ENCODE measurements at places on chromosomes 3 and 15. TPM values are rescaled to one million over a fixed set of nuclear protein-coding genes. Genes with fewer than 3 reads are reported as not detected.

- DNase-seq: no peak
Observed at GRCh38 chr3:124839896-124840295, 47.3 kb downstream of the ITGB5 start.

GRCh38 chr3:153032891-153033290, 129.1 kb upstream of the RAP2B start:
- DNase-seq: no peak

DNA sequence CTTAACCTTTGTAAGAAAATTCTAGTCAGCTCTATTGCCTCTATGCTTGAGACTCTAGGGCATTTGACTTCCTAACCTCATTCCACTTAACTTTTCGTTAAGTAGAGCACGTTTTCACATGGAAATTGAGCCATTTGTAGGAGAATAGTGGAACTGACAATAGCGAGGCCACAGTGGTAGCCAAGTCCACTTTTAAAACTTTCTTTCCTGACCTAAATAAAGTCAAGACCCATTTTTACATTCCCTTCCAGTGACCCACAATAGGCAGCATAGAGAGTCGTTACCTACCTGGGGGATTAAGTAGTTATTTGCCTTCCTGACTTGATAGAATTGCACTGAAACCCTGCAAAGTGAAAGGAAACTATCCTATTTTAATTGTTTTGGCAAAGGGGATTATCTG, 386.0 kb upstream of the NECTIN3 start:
- DNase-seq: no peak

DNA sequence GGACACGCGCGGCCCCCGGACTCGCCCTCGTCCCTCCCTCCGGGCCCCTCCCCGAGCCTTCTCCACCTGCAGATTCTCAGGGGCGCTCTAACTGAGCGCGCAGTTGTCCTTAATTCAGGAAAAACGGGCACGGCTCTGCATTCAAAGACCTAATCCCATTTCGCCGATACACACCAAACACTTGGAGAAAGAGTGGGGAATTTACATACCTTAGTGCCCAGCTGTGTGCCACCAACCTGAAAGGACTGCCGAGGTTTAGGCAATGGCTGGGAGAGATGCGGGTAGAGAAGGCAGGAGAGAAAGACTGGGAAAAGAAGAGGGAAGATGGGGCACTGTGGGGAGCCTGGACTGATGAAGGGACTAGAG, 21.8 kb downstream of the IGDCC3 start:
- no peak for DNase-seq

GRCh38 chr15:101087172-101087769, 164.6 kb downstream of the CHSY1 start:
- no peak for DNase-seq

DNA sequence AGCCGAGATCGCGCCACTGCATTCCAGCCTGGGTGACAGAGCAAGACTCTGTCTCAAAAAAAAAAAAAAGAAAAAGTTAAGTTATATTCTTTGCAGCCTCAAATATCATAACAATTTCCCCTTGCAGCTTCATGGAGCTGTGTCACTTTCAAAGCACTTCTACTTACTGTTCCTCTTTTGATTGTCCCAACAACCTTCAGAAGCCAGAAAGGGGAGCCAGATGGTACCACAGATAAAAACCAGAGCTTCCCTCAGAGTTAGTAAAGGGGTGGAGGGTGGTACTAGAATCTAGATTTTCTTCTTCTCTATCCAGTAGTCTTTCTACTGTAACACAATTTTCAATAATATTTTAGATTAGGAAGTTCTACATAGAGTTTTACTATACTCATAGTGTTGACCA, 188.8 kb downstream of the TAFA4 start:
- no peak for DNase-seq

- no peak for DNase-seq
Observed at GRCh38 chr3:120100711-120101110, 6.5 kb upstream of the GSK3B start.

- no peak for DNase-seq
Observed at GRCh38 chr3:45957586-45957985, 14.3 kb downstream of the CXCR6 start.

GRCh38 chr3:177465257-177465642, 268.0 kb upstream of the TBL1XR1 start:
- DNase-seq: no peak

DNA sequence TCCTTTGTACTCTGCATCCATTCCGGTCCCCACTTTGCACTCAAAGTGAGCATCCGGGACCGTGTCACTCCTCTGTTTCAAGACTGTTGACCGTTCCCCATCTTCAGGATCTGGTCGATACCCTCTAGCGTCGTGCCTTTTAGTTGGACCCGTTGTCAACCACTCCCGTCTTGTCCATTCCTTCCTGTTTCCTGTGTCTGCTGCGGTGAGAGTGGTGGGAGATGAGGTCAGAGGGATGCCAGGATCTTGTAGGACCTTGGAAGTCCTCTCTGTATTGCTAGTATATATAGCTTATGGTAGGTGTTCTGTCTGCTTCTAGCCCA, 624 bp downstream of the BRK1 start:
- DNase-seq: no peak

DNA sequence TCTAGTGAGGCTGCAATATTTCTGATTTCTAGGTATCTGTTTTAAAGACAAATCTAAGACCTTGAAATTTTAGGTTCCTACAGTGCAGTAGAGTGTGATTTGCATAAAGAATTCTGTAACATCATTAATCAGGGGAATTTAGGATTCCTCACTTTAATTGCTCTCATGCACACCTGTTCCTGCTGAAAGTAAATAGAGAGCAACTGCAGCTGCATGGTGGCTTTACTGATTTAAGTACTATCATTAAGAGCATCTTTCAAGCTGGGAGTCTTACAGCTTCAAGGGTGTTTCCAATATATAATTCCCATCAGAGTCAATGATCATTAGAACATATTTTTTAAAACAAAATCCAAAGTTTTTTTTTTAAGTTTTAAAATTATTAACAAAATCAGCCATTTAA, 36.0 kb upstream of the C3orf70 start:
- no peak for DNase-seq

GRCh38 chr3:187966636-187967406, 187.1 kb upstream of the LPP start:
- DNase-seq: no peak

GRCh38 chr15:88018869-88019641, 237.5 kb downstream of the NTRK3 start:
- no peak for DNase-seq

DNA sequence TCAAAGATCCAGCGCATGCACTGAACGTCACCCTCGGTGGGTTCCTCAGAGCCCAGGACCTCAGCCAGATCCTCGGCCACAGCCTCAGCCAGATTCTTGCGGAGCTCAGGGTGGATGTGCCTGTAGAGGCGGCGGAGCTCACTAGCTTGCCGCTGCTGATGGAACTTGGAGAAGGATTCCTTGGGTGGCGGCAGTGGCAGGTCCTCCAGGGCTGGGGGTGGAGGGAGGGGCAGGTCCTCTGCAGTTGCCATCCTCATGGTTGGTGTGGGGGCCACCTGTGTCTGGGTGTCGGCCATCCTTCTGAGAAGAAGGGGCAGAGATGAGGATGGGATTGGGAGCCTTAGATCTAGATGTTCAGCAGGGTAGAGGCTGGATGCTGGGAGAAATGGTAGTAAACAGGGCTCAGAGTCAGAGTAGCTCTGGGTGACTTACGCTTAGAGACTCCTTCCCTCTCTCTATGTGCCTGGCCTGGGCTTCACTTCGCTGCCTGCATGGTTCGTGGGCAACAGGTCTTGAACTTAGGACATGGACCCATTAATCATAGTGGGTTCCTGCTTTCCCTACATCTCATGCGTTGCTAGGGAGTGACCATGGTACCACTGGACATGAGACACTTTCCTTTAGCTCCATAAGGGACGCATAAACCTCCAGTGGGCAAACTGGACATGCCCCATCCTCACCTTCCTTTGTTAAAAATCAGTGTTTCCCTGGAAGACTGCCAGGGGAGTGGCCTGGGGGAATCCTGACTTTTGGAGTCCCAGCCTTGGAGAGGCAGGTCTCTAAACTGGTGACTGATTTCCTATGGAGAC, 3.0 kb downstream of the XIRP1 start:
- DNase-seq: no peak

DNA sequence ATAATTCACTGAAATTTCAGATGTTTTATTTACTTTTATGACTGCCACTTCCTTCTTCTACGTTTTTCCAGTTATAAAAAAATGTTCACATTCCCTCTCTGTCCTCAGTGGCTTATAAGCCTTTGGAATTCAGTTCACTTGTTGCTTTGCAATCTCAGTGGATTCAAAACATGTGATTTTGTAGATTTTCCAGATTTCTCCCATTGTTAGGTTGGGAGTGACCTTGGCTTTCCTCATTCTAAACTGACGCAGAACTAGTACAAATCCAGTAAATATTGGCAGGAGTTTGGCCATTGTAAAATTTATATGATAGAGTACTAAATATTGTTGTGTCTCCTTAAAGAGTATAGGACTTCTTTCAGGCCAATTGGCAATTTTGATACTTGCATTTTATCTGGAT, 812.3 kb upstream of the ROBO1 start:
- no peak for DNase-seq

DNA sequence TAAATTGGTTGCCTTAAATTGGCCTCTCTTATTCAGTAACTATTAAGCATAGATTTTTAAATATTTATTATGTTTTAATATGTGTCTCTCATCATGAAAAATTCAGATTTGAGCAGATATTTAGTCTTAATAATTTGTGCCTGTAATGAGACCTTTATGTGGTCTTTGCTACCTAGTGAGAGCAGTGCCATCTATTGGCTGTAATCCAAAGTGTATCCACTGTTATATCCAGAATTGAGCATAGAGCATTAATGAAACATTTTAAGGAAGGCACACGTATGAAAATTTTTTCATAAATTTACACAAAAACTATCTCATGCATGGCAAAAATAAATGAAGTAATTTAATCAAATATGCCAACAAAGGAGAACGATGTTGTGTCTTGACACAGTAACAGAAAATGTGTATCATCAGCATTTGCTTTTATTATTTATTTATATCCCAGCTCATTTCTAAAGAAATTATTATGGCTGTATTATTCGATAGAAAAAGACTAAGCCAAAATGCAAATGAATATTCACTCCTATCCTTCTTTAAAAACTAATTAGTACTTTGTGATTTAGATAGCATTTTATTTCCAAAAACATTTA, 203.5 kb downstream of the RSRC1 start:
- no peak for DNase-seq

DNA sequence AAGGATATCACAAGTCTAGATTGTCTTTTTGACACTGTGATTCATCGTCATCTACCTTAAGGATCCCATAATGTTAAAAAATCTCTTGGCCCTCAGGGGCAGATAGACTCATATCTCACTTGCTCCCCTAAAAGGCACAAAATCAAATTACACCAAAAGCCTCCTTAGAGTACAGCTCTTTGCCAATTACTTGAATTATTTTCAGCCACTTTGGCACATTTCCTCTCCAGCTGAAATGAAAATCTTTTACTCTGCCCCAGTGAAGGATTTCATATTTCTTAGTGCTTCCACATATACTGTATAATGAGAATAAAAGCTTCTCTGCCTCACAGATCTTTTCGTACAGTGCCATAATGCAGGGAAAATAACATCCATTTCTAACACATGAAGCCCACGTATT, 190.7 kb upstream of the GBE1 start:
- no peak for DNase-seq

- DNase-seq: no peak
Observed at GRCh38 chr3:42117175-42118008, 26.2 kb downstream of the TRAK1 start.

DNA sequence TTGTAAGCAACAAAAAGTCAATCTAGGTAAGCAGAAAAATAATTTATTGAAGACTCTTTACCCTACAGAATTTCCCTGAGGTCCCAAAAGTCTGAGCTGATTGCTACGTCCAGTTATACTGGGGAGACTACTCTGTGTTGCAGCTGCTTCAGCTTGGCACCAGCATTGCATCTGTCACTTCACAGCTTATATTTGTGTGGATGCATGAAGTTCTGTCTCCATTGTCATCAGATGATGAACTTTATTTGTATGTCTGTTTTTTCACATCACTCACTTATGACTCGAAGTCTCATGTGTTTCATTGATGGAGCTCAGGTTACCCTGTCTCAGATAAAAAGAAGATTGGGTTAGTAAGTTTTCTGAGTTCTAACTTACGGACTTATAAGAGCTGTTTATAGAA, 75.3 kb upstream of the LRRFIP2 start:
- no peak for DNase-seq

GRCh38 chr15:88635318-88635717, 3.5 kb upstream of the ISG20 start:
- no peak for DNase-seq

DNA sequence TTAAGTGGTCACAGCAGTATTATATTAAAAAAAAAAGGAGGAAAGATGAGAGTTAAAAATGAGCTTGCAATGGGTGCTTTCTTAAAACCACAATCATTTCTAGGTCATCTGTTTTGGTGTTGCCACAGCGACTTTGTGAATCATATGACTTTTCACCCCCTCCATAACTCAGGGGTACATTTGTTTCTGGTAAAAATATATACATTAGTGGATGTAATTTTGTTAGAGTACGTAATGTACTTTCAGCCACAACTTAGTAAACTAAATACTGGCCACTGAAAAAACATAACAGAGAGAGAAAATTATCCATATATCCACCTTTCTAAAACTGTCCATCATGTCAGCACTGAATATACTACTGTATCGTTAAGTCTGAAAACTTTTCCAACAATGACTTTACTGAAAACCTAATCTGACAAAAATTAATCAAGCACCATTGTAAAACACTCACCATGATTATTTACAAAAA, 3.4 kb downstream of the ANKRD28 start:
- DNase-seq: no peak

GRCh38 chr3:60277361-60277800, 973.9 kb downstream of the FHIT start:
- no peak for DNase-seq

- no peak for DNase-seq
Observed at GRCh38 chr3:70933105-70933810, 620.8 kb upstream of the MDFIC2 start.

GRCh38 chr3:171797265-171797679, 13.0 kb downstream of the PLD1 start:
- no peak for DNase-seq

- no peak for DNase-seq
Observed at GRCh38 chr3:21055015-21055414, 696.0 kb downstream of the ZNF385D start.

DNA sequence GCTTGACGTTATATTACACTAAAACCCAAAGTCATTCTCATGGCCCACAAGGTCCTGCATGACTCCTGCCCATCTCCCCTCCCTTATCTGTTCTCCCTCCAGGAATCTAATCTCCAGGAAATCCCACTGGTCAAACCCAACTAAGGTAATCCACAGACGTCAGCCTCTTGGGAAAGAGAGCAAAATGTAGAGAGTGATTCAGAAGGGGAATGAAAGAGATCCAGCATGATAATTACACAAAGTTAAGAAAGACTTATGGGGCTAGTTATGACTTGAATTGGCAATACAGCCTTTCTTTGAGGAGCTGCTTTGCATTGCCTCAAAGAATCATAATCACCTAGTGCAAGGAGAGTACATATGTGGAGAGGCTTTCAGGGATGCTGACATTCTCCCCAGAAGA, 137.8 kb upstream of the MYRIP start:
- no peak for DNase-seq

Gene KIF9
- 4.0 TPM for total RNA-seq

Gene IL17RB
- 0.18 TPM for total RNA-seq

Gene CYP19A1
- total RNA-seq: 1.3 TPM

Gene CLDN16
- total RNA-seq: not detected

Gene AMOTL2
- not detected for total RNA-seq

Gene SNX4
- total RNA-seq: 32.2 TPM

Gene SLC27A2
- 54.7 TPM for total RNA-seq

Gene GREM1
- total RNA-seq: not detected

Gene STRIT1
- not detected for total RNA-seq

Gene PCLAF
- total RNA-seq: 100 TPM

Gene TMEM115
- 10.9 TPM for total RNA-seq

Gene DUOXA2
- not detected for total RNA-seq

Gene PP2D1
- total RNA-seq: not detected

Gene NMNAT3
- 2.7 TPM for total RNA-seq

Gene CSPG5
- total RNA-seq: 0.16 TPM
